ENCODE measurements at places on chromosomes 7 and 10. TPM values are rescaled to one million over a fixed set of nuclear protein-coding genes. Genes with fewer than 3 reads are reported as not detected.
A peak's percentile ranks its signal among the peaks of the same experiment; 100 is the strongest.

SLC26A3 gene
- not detected for total RNA-seq

SLC25A13 gene
- 28.6 TPM for total RNA-seq

CPEB3 gene
- total RNA-seq: 2.8 TPM

TLX1 gene
- total RNA-seq: not detected

POLR2J2 gene
- 13.8 TPM for total RNA-seq

PRTFDC1 gene
- not detected for total RNA-seq

ASB10 gene
- total RNA-seq: not detected

CALCR gene
- total RNA-seq: not detected

OR2A12 gene
- total RNA-seq: not detected

WDR86 gene
- not detected for total RNA-seq

C7orf33 gene
- total RNA-seq: not detected

DNA sequence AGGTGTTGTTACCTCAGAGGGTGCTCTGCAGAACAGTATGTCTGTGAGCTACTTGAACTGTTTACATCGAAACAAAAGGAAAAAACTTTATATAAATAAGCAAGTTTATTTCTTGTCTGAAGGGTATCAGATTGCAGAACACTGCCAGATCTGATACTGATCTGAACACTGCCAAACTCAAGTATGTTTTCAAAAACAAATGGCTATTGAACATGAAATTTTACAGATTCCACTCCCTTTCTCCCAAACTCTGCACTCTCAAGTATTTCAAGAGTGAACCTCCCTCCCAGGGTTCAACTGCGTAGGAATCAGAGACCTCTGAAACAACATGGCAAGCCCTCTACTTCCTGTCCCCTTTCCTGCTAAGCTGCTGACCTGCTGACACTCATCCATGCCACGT, 216.6 kb downstream of the ZNF33B start:
- H3K27me3 ChIP-seq: no peaks in the 10 kb centered on the region
- H3K36me3 ChIP-seq: no peaks in the 10 kb centered on the region
- no peaks in the 10 kb centered on the region for H3K4me1 ChIP-seq
- H3K27ac ChIP-seq: no peak overlapping the region
- DNase-seq: no peak

DNA sequence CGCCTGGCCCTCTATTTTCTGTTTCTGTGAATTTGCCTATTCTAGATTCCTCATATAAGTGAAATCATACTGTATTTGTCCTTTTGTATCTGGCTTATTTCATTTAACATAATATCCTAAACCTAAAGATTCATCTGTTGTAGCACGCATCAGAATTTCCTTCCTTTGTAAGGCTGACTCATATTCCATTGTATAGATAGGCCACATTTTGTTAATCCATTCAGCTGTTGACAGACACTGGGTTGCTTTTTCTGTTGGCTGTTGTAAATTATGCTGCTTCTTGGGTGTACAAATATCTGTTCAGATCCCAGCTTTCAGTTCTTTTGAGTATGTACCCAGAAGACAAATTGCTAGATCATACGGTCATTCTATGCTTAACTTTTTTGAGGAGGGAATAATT, 28.8 kb upstream of the CUL1 start:
- no peak overlapping the region for H3K4me3 ChIP-seq
- no peak overlapping the region for H3K27ac ChIP-seq
- no peaks in the 10 kb centered on the region for H3K4me1 ChIP-seq
- H3K36me3 ChIP-seq: no peaks in the 10 kb centered on the region

GRCh38 chr10:69439813-69440506, 11.3 kb upstream of the TSPAN15 start:
- H3K36me3 ChIP-seq: peaks cover 6% of the 10 kb centered on the region
- peaks cover 37% of the 10 kb centered on the region for H3K4me1 ChIP-seq
- peak overlapping the region; percentile 87 for H3K27ac ChIP-seq
- H3K4me3 ChIP-seq: peak overlapping the region; percentile 64

GRCh38 chr7:26265065-26265464, 26.6 kb upstream of the SNX10 start:
- H3K27me3 ChIP-seq: no peaks in the 10 kb centered on the region
- no peaks in the 10 kb centered on the region for H3K36me3 ChIP-seq
- H3K4me3 ChIP-seq: no peak overlapping the region
- peak; percentile 19 for DNase-seq
- no peak overlapping the region for H3K27ac ChIP-seq

GRCh38 chr7:6628045-6628444, 9.1 kb upstream of the ZNF316 start:
- DNase-seq: peak; percentile 47
- H3K4me3 ChIP-seq: no peak overlapping the region
- H3K36me3 ChIP-seq: peaks cover 5% of the 10 kb centered on the region
- no peaks in the 10 kb centered on the region for H3K4me1 ChIP-seq
- H3K27me3 ChIP-seq: no peaks in the 10 kb centered on the region

GRCh38 chr10:131099028-131099726, 212.3 kb downstream of the TCERG1L start:
- H3K27ac ChIP-seq: no peak overlapping the region
- H3K36me3 ChIP-seq: no peaks in the 10 kb centered on the region
- H3K4me1 ChIP-seq: peaks cover 16% of the 10 kb centered on the region

GRCh38 chr7:100472854-100473499, 6.0 kb downstream of the TSC22D4 start:
- peaks cover 12% of the 10 kb centered on the region for H3K4me1 ChIP-seq
- no peak overlapping the region for H3K4me3 ChIP-seq
- no peak overlapping the region for H3K27ac ChIP-seq
- peaks cover 17% of the 10 kb centered on the region for H3K36me3 ChIP-seq

GRCh38 chr10:113922787-113923570, 68.5 kb downstream of the NHLRC2 start:
- H3K27me3 ChIP-seq: no peaks in the 10 kb centered on the region
- no peak overlapping the region for H3K4me3 ChIP-seq
- no peak overlapping the region for H3K27ac ChIP-seq

DNA sequence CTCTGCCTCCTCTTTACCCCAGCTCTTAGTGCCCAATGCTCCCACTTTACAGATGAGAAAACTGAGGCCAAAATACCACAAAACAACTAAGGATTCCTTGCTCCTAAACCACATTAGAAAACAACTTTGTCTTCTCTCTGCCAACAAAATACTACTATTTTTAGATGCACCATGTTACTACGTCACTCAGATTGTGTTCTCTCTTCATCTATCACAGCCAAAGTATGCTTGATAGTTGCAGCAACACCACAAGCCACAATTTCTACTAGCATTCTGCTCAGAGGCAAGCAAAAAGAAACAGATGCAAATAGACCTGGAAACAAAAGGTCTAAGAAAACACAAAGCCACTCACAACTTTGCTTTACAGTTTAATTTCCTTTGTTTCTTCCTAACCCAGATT, 3.3 kb upstream of the PDE1C start:
- H3K36me3 ChIP-seq: no peaks in the 10 kb centered on the region
- DNase-seq: no peak
- no peak overlapping the region for H3K27ac ChIP-seq

GRCh38 chr10:71999360-72000072, 35.3 kb downstream of the CHST3 start:
- peaks cover 5% of the 10 kb centered on the region for H3K36me3 ChIP-seq
- peak overlapping the region; percentile 48 for H3K4me3 ChIP-seq
- H3K27me3 ChIP-seq: no peaks in the 10 kb centered on the region
- peak; percentile 35 for DNase-seq

GRCh38 chr10:27157150-27157549, 2.0 kb downstream of the MASTL start:
- peak overlapping the region; percentile 98 for H3K27ac ChIP-seq
- peak overlapping the region; percentile 83 for H3K4me3 ChIP-seq
- peaks cover 53% of the 10 kb centered on the region for H3K36me3 ChIP-seq
- DNase-seq: peak; percentile 3

DNA sequence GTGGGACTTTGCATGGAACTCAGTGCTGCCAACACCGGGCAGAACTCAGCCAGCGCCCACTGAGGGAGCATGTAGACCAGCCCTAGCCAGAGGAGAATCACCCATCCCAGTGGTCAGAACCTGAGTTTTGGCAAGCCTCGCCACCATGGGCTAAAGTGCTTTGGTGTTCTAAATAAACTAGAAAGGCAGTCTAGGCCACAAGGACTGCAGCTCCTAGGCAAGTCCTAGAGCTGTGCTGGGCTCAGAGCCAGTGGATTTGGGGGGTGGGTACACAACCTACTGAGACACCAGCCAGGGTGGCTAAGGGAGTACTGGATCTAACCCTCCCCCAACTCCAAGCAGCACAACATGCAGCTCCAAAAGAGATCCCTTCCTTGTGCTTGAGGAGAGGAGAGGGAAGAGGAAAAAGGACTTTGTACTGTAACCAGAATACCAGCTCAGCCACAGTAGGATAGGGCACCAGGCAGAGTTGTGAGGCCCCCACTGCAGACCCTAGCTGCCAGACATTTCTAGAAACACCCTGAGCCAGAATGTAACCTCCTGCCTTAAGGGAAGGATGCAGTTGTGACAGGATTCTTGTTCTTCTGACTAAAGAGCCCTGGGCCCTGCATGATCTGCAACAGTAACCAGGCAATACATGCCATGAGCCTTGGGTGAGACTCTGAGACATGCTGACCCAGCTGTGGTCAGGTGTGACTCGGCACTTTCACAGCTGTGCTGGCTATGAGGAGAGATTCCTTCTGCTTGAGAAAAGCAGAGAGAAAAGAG, 24.4 kb downstream of the GSDME start:
- no peaks in the 10 kb centered on the region for H3K27me3 ChIP-seq
- H3K4me3 ChIP-seq: no peak overlapping the region
- peaks cover 11% of the 10 kb centered on the region for H3K36me3 ChIP-seq
- no peak overlapping the region for H3K27ac ChIP-seq

GRCh38 chr10:35369049-35369611, 32.8 kb downstream of the CCNY start:
- H3K27ac ChIP-seq: no peak overlapping the region
- no peaks in the 10 kb centered on the region for H3K36me3 ChIP-seq
- no peak overlapping the region for H3K4me3 ChIP-seq
- H3K27me3 ChIP-seq: no peaks in the 10 kb centered on the region
- DNase-seq: no peak
- H3K4me1 ChIP-seq: peaks cover 26% of the 10 kb centered on the region

- no peaks in the 10 kb centered on the region for H3K27me3 ChIP-seq
- H3K36me3 ChIP-seq: peaks cover 7% of the 10 kb centered on the region
- no peak overlapping the region for H3K27ac ChIP-seq
- peaks cover 21% of the 10 kb centered on the region for H3K4me1 ChIP-seq
- no peak overlapping the region for H3K4me3 ChIP-seq
- DNase-seq: no peak
Measured at GRCh38 chr7:137983323-137984008, 18.4 kb downstream of the CREB3L2 start.
